Central memory CD4-positive, alpha-beta T cell (primary cell): ENCODE measurements at places on chromosomes 5 and 9.

DNA sequence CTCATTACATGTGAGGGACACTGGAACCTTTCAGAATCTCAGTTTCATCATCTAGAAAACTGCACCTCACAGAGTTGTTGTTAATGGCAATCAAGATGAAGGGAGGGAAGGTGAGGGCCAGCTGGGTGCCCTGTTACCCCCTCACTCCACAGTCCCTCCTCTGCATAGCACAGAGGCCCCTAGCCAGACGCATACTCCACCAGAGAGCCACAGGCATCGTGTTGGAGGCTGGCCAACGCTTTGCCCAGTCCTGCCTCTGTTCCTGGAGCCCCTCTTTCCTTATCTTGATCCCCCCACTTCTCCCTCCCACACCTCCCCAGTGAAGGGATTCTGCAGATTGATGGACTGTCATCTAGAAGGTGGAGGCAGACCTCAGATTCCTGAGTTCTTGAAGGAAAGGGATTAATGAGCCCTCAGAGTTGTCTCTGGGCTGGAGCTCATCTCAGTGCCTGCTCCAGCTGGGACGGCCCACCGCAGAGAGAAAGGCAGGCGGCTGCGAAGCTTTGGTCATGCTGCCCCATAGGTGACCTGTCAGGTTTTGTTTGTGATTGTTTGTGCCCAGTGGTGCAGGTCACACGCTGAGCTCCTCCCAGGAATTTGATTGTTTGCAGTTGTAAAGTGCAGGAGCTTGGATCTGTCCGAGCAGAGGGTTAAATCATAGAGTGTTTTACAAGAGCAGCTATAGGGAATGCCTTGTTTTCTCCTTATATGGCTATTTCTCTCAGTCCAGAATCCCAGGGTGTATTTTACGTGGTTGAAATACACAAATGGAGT, 487.3 kb downstream of the CCDC171 start:
- DNase-seq = no peak

- DNase-seq = no peak
Observed at GRCh38 chr5:6868171-6868570, 154.9 kb downstream of the TENT4A start.

GRCh38 chr5:35828082-35828598, 28.6 kb upstream of the IL7R start:
- no peak for DNase-seq

GRCh38 chr9:132409828-132410528, at the start of gene CFAP77:
TSS of gene CFAP77 (plus strand) at chr9:132410211. CDS start at chr9:132410272, 61 bp downstream.
- no peak for DNase-seq

DNA sequence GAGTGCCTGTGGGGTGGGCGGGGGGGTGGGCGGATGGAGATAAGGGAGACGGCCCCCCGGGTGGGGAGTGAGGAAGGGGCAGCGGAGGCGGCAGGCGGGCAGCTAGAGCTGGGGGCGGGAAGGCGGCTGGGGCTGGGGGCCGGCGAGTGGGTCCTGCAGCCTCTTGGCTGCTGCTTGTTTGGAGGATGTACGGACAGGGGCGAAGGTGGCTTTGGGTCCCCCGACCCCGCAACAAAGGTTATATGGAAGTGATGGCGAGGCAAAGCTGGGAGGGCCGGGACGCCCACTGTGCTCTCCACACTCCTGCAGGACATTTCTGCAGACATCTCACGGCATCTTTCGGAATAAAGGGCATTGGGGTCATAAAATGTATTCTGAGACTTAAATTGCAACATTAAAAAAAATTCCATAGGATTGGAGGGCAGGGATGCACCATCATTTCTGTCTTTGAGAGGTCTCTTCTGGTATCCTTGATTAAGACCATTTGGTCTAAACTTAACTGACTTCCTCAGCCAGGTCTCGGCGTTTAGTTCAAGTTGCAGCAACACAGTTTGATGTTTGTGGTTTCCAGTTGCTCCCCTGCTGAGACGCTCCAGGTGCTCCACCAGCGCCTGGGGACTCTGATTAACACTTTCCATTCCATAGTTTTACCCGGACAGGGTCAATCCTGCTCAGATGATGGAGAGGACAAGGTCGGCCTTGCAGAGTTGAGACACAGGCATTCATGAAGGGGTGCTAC, 101.6 kb upstream of the SSBP2 start:
- peak; percentile 14 for DNase-seq

- no peak for DNase-seq
Observed at GRCh38 chr5:132467287-132467984, 23.1 kb downstream of the IRF1 start.

- no peak for DNase-seq
Observed at GRCh38 chr9:126437701-126438100, 111.1 kb downstream of the MVB12B start.

DNA sequence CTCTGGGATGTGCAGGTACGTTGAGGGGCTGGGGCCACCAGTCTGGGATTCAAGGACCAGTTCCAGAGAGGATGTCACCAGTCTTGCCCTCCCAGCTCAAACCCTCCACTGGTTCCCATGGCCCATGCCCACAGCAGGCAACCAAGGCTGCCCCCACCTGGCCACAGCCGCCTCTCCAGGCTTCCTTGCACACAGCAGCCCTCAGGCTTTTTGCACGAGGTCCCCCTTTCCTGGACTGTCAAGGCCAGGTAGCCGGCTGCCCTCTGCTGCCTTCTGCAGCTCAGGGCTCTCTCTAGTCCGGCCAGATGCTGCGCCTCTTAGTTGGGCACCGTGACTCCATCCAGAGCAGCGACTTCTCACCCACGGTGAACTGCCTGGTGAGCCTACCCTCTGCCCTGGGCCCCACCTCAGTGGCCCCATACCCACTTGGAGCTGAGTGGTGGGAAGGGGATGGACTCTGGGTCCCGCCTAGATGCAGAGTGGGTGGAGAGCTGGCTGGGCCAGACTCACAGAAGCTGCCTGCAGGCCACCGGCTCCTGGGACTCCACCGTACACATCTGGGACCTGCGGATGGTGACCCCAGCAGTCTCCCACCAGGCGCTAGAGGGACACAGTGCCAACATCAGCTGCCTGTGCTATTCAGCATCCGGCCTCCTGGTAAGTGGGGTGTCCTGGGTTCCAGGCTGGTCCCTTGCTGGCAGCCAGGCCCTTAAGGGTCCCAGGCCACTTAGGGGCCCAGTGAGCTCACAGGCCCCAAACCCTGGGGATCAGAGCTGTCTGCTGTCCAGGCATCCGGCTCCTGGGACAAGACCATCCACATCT, 2.9 kb downstream of the WDR38 start:
- no peak for DNase-seq

DNA sequence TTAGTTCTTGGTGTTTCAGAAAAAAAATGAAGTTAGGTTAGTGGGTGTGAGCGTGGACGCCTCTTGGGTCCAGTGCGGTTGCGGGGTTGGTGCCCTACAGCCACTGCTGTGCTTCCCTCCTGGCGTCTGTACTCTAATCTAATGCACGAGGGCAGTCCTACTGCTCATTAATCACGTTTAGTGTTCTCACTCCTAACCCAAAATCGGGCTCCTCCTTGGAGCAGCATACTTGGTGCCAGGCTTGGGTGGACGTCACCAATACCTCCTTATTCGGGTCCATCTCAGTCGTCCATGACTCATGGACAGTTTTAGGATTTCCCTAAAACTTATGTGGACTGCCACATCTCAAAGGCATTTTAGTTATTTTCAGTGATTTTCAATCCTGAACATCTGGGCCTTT, 41.6 kb downstream of the TRIO start:
- no peak for DNase-seq

DNA sequence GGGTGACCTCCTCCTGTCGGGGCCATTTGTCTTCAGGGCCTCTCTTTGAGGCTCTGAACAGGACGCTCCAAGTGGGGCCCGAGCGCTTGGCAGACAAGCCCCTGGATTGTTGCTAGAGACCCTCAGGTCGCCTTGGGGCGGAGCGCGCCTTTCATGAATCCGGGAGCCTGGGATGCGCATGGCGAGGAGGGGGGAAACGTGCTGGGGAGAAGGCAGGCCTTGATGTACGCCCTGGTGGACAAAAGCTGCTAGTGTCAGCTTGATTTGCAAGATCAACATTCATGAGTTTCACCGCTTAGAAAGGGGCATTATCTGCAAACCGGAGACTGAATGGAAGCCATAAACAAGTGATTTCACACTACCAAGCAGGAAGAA, 226.3 kb downstream of the SMARCA2 start:
- no peak for DNase-seq

- no peak for DNase-seq
Observed at GRCh38 chr9:123763910-123764588, 165.9 kb downstream of the DENND1A start.

- DNase-seq = peak; percentile 38
Observed at GRCh38 chr9:114504341-114505186, 709 bp downstream of the WHRN start.

DNA sequence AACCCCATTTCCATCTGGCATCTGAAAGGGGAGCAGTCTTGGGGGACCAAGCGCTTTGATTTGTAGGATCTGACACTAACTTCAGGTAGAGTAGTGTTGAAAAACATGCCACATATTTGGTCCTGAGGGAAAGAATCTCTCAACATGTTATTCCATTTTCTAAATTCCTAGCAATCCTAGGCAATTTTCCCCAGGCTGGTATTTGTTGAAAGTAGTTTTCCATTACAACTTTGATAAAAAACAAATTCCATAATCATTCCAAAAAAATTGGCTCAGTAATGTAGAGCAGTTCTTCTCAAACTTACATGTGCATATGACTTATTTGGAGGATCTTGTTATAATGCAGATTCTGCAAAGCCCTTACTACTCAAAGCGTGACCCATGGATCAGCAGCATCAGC, 477.9 kb downstream of the ACTL7B start:
- DNase-seq = no peak

GRCh38 chr9:79573412-79573923, 1.7 kb downstream of the TLE4 start:
- DNase-seq = no peak

GRCh38 chr5:41057231-41057630, 13.9 kb downstream of the MROH2B start:
- no peak for DNase-seq

- no peak for DNase-seq
Observed at GRCh38 chr5:164392531-164392930, 887.1 kb downstream of the MAT2B start.

DNA sequence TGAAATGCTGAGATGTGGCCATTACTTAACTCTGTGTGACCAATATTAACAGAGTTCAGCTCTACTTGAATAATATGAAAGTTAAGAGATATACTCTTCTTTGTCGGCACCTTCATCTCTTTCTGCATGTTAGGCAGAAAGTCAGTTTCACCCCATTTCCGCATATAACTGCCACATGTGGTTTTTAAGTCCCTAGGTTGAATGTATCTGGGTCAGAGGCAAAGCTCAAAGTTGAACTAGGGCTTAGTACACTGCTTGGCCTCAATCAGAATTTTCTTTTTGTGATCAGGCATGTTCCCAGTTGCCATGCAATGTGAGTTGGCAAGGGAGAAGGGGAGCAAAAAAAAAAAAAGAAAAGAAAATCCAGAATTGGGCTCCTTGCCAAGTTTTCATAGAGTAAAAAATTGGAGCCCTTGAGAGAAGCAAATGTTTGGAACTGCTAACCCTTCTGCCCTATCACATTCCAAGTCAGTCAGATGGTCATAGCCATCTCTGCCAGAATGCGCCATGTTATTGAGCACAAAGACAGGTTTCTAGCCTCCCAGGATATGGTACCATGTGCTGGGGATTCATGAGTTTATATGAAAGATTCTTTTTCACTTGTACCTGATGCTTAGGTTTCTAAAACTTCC, 251.2 kb upstream of the RORB start:
- DNase-seq = peak; percentile 47

- no peak for DNase-seq
Observed at GRCh38 chr9:35718721-35719511, 13.1 kb downstream of the TLN1 start.

DNA sequence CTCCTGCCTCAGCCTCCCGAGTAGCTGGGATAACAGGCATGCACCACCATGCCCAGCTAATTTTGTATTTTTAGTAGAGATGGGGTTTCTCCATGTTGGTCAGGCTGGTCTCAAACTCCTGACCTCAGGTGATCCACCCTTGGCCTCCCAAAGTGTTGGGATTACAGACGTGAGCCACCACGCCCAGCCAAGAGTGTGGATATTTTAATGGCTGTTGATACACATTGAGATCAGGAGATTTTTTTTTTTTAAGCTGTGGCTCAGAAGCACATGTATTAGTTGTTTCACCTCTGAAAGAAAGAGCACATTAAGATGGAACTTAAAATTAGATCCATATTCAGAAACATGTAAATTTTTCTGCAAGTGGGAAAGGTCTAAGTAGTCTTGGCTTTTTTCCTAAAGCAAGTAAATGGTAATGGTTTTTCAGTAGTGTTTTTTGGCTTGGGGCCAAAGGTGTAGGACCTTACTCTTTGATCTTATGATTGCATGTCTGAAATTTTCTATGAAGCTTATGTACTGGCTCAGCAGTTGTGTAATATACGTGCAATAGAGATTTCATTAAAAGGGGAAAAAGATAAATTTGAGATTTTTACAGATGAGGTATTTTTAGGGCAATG, 9.9 kb downstream of the RBM27 start:
- DNase-seq = no peak

GRCh38 chr5:92635001-92635461, 946.0 kb downstream of the NR2F1-AS1 start:
- no peak for DNase-seq

DNA sequence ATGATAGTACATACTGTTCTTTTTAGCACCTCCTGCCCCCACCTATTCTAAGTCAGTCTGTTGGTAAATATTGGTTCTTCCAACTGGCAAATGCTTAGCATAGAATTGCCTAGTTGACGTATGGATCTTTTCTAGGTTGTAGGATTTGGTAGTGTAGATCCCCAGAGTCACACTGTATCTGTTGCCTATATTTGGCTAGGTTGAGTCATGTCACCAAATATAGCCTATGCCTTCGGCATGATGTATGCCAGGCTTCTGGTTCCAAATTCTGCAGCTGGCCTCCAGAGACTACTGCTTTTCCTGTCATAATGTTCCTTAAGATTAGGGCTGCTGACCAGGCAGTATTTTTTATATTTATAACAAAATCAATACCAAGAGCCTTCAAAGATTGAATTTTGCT, 38.2 kb downstream of the CPEB4 start:
- no peak for DNase-seq

DNA sequence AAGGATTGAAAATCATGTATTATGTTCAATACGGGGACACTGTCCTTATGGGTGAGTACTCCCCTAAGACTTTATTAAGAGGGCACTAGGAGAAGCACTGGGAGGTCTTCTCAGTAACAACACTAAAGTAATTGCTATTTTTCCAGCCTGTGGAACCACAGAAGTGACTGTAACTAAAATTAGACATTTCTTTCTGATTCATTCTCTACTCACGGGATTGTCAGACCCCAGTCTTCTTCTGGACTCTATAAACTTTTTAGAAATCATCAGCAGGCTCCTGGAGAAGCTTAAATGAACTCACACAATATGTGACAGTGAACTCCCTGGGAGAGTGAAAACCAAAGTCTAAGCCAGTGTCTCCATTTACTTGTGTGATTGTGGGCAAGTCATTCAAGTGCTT, 14.5 kb downstream of the TLR4 start:
- DNase-seq = no peak

- no peak for DNase-seq
Observed at GRCh38 chr9:93100276-93100636, 4.2 kb downstream of the CARD19 start.

DNA sequence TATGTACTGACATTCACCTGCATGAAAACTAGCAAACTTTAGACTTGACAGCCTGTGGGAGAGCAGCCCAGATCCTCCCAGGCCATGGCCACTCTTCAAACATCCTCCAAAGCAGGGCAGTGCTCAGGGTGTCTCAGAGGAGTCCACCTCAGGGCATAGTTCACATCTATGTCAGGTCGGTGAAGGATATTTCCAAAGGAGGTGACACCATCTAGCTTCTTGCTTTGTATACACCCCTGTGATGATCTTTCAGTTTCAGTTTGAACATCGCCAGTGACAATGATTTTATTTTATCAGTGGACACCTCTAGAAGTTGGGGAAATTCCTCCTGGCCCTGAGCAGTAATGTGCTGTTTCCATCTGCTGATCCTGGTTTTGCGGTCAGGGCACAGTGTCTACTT, 20.1 kb downstream of the CDK20 start:
- DNase-seq = no peak
